ENCODE measurements at places on chromosomes 2 and 18.

DNA sequence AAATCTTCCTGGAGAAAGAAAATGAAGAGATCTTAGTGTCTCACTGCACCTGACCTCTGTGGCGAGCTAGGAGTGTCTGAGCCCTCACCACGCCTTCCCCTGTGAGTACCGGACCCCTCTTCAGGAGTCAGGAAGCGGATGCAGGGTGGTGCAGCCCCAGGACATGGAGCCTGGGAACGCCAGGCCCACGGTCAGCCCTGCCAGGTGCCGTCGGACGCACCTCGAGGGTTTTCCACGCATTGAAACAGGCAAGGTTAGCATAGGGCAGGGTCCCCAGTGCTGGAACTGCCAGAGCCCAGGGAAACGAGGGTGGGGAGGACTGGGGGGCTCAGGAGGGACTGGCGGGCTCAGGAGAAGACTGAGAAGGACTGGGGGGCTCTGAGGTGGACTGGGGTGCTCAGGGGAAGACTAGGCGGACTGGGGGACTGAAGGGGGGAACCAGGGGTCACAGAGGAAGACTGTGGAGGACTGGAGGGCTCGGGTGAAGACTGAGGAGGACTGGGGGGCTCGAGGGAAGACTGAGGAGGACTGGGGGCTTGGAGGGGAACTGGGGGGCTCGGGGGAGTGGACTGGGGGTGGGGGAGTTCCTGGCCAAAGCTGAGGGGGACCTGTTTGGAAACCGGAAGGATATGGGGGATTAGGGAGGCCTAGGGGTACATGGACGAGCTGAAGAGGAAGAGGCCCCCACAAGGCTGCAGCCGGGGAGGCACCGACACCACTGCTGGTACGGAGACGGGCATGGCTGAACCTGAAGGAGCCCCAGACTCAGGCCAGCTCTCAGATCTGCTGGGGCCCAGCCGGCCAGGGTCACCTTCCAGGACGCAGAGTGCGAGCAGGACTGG, 65.2 kb upstream of the SNTG2 start:
- DNase-seq = no peak

DNA sequence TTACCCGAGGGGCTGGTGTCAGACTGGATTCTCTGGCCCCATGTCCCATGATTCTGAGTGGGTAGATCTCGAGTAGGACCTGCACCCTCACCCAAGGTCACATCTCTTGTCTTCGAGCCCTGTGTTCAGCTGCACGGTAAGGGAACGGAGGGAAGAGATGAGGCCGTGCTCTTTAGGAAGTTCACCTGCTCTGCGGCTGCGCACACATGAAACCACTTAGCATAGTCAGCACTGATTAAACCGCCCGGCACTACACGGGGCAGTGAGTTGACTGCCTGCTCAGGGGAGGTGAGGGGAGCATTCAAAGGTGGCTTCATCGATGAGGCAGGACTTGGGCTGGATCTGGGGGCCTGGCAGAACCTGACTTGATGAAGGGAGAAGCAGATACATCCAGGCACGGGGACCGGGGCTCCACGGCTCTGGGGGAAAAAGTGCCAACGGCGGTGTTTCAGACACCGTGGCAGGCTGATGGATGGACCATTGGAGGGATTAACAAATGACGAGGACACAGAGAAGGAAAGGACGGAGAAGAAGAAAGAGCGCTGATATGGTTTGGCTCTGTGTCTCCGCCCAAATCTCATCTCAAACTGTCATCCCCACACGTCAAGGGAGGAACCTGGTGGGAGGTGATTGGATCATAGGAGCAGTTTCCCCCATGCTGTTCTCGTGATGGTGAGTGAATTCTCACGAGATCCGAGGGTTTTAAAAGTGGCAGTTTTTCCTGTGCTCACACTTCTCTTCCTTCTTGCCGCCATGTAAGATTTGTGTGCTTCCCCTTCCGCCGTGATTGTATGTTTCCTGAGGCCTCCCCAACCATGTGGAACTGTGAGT, 248.6 kb downstream of the CYP26B1 start:
- no peak for DNase-seq

- DNase-seq = no peak
Observed at GRCh38 chr2:239360421-239361310, 40.2 kb downstream of the HDAC4 start.

DNA sequence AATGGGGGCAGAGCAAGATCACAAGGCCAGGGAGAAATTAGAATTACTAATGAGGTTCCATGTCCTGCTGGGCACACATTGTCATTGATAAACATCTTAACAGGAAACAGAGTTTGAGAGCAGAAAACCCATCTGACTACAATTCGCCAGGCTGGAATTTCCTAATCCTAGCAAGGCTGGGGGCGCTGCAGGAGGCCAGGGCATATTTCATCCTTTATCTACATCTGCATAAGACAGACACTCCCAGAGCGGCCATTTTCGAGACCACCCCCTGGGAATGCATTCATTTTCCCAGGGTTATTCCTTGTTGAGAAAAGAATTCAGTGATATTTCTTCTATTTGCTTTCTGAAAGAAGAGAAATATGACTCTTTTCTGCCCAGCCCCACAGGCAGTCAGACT, 152.7 kb downstream of the SUCLG1 start:
- DNase-seq = no peak

- DNase-seq = no peak
Observed at GRCh38 chr2:109349503-109350465, 220.8 kb downstream of the SH3RF3 start.

DNA sequence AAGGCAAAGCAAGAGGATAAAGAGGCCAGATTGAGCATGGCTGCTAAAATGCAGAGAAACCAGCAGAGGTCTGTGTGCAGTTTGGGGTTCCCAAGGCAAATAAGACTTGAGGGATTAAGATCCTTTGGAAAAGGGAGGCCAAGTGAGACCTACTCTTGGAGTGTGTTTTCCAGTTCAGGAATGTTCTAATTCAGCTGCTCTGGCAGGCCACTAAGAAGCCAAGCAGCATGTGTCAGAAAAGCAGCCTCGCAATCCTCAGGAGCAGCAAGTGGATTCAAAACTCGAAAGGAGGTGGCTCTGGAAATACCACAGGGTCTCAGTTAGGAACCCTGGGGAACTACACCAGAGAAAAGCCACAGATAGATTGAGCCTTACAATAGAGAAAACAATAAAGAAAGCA, 569.2 kb downstream of the METTL4 start:
- DNase-seq = no peak

DNA sequence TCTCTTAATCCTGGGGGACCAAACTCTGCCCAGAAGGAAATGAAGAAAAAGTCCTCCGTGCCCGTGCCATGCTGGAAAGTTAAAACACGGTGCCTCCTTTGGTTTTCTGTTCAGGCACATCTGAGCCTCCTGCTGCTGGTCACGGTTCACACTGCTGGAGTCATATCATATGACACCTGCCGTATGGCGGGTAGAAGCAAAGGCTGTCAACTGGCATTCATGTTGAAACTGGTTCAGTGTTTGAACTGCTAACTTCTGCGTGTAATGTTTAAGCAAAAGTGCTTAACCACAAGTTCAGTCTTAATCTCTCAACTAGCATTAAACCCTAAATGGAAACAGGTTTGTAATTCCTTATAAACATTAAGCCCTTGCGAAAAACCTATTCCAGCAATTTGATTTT, 3.1 kb downstream of the STK39 start:
- DNase-seq = no peak

DNA sequence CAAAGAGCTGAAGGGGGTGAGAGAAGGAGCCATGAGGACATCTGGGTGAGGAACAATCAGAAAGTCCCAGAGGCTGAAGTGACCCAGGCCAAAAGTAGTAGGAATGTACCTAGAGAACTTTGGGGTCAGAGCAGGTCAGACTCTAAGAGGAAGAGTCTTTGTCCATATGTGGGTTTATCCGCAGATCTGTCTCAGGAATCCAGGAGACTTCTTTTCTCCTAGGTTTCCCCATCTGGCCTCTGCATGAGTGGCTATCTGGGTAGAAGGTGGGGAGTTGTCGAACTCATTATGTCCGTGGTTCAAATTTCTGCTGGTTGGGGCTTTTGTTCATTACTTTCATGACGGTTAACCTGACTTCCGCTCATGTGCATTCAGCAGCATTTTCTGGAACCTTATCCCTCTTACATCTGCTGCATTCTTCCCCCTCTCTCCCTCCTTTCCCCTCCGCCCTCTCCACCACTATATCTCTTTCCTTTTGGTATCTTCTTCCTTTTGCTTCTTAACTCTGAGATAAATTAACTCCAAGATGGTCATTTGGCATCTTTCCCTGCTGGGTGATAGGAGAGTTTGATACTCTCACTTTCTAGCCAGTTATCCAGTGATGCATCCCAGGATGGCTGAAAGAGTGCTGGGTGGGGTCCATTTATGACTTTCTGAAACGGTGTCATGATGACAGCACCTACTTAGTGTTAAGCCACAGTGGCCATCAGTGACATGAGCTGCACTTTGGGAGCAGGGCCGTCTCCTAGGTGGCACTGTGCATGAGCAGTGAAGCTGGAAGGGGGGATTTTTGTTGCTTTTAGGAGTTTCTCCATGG, 2.1 kb downstream of the LIPG start:
- no peak for DNase-seq

DNA sequence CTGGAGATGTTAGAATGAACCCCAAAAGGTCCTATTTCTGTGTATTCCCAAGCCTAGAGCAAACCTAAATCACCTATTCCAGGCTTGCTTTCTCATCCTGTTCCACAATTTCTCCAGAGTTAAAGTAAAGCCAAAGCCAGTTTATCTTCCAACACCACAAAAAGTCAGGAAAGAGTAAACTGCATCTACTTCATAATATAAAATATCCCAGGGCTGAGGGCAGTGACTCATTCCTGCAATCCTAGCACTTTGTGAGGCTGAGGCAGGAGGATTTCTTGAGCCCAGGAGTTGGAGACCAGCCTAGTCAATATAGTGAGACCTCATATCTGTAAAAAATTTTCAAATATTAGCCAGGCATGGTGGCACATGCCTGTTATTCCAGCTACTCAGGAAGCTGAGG, 241.4 kb downstream of the CDH20 start:
- no peak for DNase-seq

- DNase-seq = no peak
Observed at GRCh38 chr2:3132466-3132865, 245.2 kb downstream of the EIPR1 start.

DNA sequence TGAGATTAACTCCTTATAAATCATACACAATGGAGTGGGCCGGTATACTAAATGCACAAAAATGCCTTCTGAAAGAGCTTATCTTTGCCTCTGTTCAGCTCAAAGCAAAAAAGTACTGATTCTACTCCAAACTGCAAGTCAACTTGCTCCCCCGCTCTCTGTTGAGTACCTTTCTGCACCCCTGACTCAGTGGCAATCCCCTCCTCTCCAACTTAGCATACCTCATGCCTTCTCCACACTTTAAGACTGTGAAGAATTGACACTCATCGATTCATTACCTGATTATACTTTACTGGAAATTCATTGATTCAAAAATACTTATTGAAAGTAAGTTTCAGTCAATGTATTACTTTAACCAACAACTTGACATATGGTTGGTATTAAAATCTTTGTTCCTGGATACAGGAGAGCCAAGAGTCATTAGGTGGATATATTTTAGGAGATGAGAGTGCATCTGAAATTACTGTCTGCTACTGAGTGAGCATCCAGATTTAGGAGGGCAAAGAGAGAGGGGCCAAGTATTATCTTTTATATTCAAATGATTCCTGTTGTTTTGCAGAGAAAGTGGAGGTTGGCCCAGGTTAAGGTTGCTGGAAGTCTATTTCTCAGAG, 187.7 kb downstream of the ICOS start:
- DNase-seq = no peak

- no peak for DNase-seq
Observed at GRCh38 chr18:22211657-22212056, 42.3 kb downstream of the GATA6 start.

GRCh38 chr2:141610564-141611175, 520.1 kb downstream of the LRP1B start:
- no peak for DNase-seq

DNA sequence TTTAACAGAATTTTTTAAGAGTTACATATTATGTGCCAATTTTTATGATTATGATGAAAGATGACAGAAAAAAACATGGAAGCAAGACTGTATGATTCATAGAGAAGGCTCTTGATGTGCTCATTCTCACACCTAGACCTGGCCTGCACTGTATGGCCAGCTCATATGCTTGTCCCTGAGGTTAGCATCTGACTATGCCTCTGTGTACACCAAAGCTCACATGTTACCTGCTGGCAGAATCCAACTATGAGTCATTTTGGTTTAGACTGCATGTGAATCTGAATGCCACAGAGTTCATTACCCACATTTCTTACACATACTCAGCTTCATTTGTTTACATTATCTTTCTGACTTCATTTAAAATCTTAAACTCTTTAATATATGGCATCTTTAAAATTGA, 139.0 kb downstream of the DSC3 start:
- DNase-seq = no peak

- DNase-seq = no peak
Observed at GRCh38 chr2:216635701-216636550, 2.7 kb downstream of the IGFBP2 start.

DNA sequence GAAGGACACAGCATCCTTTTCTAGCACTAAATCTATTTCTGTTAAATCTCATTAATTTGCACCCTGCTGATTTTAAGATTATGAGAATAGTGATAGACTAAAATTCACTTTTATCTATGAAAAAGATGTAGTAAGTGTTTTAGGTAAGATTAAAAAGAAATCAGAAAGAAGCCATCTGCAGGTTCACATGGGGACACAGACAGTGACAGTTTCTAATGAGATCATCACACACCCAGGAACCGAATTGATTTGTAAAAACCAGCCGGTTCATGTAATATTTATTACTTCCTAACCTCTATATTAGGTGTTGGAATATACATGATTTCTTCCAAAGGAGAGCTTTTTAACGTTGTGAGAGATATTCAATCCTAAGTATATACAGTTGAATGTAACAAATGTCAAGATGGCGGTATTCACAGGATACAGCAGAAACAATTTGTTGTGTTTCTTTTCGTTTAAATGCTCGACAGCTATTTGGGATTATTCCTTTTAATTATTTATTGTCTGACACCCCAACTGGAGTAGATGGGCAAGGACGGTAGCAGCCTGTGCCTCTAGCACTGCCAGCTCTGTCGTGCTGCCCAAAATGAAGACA, 223.4 kb downstream of the CCDC102B start:
- no peak for DNase-seq

DNA sequence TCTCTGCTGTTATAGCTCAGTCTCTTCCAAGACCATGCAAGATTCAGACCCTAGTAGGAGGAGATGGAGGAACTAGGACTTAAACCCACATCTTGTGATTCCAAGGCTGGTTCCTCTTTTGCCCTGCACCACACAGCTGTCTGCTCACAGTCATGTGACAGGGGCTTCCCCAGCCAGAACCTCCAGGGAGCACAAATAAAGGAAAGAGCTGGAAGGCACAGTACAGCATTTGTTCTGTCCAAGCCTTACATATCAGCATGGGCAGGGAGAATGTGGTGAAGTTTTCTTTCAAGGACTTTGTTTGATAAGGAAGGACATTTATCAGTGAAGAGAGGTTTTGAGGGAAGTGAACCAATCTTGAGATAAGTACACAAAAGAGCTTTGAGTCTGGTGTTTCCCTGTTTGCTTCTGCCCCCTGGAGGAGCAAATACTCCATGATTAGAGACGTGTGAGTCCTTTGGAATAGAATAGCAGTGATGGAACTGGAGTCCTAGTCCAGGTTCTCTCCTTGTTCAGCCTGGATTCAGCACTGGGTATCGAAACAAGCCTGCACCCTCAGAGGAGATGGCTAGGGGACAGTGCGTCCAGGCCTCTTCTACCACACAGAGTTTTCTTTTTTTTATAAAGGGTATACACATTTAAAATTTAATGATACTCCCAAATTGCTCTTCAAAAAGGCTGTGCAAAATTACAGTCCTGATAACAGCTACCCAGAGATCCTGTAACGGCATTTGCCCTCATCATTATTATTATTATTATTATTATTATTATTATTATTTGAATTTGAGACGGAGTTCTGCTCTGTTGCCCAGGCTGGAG, 24.6 kb upstream of the CASP10 start:
- DNase-seq = no peak

GRCh38 chr18:9361191-9361590, 26.6 kb downstream of the TWSG1 start:
- no peak for DNase-seq
